Heart right ventricle (tissue), 16 donors: ENCODE measurements at places on chromosomes 3 and 15. TPM values are rescaled to one million over a fixed set of nuclear protein-coding genes. Genes with fewer than 3 reads are reported as not detected.

The GATA2 gene
- polyA plus RNA-seq = 29.8 TPM

- DNase-seq = no peak
Measured at GRCh38 chr3:192816351-192816750, 89.0 kb upstream of the FGF12 start.

DNA sequence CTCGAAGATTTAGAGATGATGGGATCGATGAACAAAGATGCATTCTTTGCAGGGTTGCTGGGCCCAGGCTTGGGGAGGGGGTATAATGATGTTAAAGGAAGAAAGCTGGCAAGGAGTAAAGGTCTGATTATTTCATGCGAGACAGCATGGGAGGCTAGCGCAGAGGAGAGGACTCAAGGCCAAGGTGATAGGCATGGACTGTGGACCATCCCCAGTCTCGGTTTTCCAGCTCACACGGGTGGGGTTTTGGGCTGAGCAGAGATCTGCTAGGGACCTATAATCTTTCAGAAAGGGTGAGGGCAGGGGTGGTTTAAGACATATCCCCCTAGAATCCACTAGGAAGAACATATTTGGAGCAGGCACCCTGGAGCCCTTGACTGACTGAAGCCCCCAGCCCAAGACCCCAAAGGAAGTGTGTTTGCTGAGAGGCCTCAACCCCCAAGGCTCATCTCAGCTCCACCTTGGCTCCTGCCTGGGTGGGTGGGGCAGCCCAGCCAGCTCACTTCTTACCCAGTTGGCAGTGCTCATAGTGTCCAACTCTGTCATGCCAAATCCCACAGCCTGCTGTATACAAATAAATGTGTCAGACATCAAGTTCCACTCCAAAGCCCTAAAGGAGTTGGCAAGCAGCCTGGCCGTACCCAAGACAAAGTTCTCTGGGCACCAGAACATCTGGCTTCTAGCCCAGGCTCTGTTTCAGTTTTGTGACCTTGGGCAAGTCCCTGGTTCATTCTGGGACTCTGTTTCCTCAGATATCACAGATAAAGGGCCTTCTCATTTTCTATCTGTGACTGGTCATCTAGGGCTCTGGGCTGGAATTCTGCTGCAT, 17.9 kb downstream of the ACSBG1 start:
- peak; percentile 70 for DNase-seq

The OXNAD1 gene
- polyA plus RNA-seq = 14.6 TPM

DNA sequence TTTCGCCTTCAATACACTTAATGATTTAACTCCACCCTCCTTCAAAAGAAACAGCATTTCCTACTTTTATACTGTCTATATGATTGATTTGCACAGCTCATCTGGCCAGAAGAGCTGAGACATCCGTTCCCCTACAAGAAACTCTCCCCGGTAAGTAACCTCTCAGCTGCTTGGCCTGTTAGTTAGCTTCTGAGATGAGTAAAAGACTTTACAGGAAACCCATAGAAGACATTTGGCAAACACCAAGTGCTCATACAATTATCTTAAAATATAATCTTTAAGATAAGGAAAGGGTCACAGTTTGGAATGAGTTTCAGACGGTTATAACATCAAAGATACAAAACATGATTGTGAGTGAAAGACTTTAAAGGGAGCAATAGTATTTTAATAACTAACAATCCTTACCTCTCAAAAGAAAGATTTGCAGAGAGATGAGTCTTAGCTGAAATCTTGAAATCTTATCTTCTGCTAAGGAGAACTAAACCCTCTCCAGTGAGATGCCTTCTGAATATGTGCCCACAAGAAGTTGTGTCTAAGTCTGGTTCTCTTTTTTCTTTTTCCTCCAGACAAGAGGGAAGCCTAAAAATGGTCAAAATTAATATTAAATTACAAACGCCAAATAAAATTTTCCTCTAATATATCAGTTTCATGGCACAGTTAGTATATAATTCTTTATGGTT, at the start of gene CCR5:
TSS of gene CCR5 (plus strand) at position 108 of the 680 bp plus-strand sequence. CDS start 1,957 bp downstream, outside the sequence.
- no peak for DNase-seq

The TMPRSS7 gene
- polyA plus RNA-seq = not detected

DNA sequence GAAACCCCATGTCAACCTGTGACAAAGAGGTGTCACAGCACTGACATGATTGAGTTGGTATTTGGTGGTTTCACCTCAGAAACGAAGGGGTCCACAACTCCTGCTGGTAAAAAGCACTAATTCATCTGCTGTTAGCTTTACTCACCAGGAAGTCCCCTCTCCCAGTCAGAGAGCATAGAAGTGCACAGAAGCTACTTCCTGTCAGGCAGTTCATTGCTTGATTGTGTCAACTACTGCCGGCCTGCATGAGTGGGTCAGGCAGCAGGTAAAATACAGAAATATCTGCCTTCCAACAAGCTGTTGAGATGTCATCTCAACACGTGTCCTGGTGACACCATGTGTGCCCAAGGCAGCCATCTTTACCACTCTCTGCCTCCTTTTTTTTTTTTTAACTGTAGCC, 596.6 kb upstream of the NR2F2 start:
- no peak for DNase-seq

- DNase-seq = peak; percentile 40
Measured at GRCh38 chr3:16881896-16882630, 2.7 kb upstream of the PLCL2 start.

GRCh38 chr3:27353221-27353620, 16.0 kb downstream of the NEK10 start:
- DNase-seq = no peak

The MME gene
- polyA plus RNA-seq = 5.8 TPM

DNA sequence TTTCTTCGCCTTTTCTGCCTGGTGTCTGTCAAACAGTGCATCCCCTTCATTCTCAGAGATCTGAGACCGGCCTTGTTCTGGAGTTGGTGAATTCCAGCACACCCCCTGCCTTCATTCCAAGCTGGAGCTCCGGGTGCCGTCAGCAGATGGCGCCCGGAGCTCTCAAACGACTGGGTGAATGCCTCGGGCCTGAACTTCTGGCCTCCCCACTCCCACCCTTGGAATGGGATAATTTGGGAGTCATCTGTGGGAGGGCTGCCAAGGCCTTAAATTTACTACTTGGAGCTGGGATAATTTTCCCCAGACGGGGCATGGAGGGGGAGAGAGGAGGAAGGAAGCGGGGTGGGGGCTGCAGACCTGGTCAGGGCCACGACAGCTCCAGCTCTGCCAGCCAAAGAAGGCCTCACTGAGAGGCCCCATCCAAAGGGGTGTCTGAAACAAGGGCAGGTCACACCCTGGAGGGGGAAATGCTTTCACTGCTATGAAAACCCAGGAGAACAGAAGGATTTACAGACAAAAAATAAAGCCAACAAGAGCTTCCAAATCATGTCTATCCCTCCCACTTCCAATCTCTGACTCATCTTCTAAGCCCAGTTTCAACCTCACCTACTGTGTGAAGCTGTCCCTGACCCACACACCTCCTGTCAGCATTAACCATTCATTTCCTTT, 187.9 kb downstream of the OPA1 start:
- DNase-seq = peak; percentile 72

The NR1I2 gene
- 0.03 TPM for polyA plus RNA-seq

The RGMA gene
- 7.3 TPM for polyA plus RNA-seq

- no peak for DNase-seq
Measured at GRCh38 chr3:141071681-141072260, 20.6 kb downstream of the SPSB4 start.

The TMEM89 gene
- not detected for polyA plus RNA-seq

DNA sequence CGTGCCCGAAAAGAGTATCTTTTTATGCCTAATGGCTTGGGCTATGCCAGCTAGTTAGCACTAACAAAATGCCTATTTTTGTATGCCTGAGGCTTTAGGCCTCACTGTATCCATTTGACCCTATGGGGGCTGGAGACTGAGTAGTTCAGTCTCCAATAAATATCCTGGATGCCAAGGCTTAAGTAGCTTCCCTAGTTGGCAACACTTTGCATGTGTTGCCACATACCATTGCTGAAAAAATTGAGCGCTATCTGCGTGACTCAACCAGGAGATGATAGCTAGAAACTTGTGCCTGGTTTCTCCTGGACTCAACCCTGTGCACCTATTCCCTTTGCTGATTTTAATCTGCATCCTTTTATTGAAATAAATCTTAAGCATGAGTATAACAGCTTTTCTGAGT, 58.4 kb upstream of the ATP2C1 start:
- DNase-seq = no peak
